Muscle of leg (tissue), 16 donors: ENCODE measurements at places on chromosomes 4 and X.

DNA sequence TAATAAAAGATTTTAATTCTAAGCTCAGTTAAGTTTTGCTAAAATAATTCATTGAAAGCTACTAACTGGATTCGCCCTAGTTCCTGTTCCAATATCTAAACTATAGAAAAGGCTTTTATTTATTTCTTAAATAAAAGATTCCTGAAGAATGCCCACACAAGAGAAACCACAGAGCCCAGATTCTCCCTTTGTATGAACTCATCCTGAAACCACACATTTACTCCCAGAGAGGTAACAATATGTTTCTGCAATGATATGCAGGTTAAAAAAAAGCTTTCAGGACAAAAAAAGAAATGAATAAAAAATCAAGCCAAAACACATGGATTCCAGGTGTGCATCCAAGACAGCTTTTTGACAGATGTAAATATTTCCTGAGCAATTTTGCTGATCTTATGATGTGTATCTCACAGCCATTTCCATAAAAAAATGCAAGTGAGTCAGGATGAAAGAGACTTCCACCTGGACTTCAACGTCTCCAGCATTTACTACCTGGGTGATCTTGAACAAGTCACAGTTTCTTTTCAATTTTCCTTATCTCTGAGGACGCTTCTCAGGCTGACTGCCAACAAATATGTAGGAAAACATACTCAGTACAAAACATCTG, 234.4 kb upstream of the FAT1 start:
- no peak overlapping the region for H3K4me3 ChIP-seq
- H3K27ac ChIP-seq = no peak overlapping the region
- no peaks in the 10 kb centered on the region for H3K36me3 ChIP-seq
- no peak for DNase-seq
- H3K27me3 ChIP-seq = no peaks in the 10 kb centered on the region
- peaks cover 6% of the 10 kb centered on the region for H3K4me1 ChIP-seq

DNA sequence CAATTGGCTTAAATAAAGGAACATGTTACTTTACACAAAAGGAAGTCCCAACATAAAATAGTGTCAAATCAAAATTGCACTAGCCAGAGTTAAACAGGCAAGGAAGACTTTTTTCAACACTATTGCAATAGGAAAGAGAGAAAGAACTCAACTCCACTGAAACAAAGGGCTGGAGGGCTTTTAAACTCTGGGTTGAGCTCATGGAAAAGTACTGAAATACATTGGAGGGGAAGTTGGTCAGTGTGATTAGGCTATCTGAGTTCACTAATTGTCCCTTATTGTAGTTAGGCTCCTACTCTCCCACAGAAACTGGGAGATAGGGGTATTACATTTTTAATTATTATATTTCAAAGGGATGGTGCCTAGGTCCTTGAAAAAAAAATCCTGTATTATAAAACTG, 491.2 kb upstream of the LCORL start:
- no peaks in the 10 kb centered on the region for H3K4me1 ChIP-seq
- H3K4me3 ChIP-seq = no peak overlapping the region
- H3K36me3 ChIP-seq = no peaks in the 10 kb centered on the region
- no peaks in the 10 kb centered on the region for H3K27me3 ChIP-seq
- peak; percentile 1 for DNase-seq
- no peak overlapping the region for H3K27ac ChIP-seq

DNA sequence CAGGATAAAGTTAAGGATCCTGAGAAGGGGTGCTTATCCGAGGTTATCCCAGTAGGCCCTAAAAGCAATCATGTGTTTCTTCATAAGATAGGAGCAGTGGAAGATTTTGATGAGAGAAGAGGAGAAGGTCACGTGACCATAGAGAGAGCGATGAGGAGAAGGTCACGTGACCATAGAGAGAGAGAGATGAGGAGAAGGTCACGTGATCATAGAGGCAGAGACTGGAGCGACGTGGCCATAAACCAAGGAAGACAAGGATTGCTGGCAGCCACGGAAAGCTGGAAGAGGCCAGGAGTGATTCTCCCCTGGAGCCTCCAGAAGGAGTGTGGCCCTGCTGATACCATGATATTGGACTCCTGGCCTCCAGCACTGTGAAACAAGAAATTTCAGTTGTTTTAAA, 38.4 kb upstream of the ZNF518B start:
- no peak overlapping the region for H3K4me3 ChIP-seq
- no peak for DNase-seq
- peaks cover 2% of the 10 kb centered on the region for H3K27me3 ChIP-seq
- H3K36me3 ChIP-seq = no peaks in the 10 kb centered on the region
- H3K4me1 ChIP-seq = no peaks in the 10 kb centered on the region

DNA sequence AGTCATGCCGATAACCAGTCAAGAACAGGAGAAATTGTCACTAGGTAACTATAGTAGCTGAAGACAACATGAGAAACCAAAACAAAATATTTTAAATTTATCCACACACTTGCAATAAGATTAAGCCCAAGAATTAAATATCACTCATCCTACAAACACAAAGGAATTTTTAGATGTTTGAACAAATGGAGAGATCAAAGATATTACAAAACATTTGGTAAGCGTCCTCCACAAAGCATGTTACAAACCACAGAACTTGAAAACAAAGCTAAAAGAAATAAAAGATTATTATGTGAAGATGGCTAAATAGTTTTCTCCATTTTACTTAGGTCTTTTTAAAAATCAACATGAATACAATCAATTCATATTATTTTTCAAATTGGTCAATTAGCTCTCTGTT, 631.9 kb upstream of the INTU start:
- H3K4me1 ChIP-seq = no peaks in the 10 kb centered on the region
- no peaks in the 10 kb centered on the region for H3K36me3 ChIP-seq
- no peak overlapping the region for H3K27ac ChIP-seq
- H3K4me3 ChIP-seq = no peak overlapping the region
- no peak for DNase-seq

DNA sequence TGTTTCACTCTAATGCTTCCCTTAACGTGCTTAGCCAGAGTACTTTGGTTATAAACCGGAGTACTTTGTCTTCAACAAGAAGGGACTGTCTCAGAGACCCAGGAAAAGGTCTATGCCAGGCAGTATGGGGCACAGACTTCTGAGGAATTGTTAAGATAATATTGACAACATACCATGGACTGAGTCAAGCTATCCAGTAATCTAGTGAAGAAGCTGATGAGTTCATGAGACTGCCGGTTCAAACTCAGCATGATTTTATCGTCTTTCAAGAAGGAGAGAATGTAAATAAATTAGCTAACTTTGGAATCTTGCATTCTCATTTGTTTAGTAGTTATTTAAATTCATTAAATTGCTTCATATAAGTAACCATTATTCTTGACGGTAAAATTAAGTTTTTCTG, 546.1 kb downstream of the PPP4R3C start:
- no peaks in the 10 kb centered on the region for H3K36me3 ChIP-seq
- no peaks in the 10 kb centered on the region for H3K4me1 ChIP-seq
- no peak for DNase-seq
- no peaks in the 10 kb centered on the region for H3K27me3 ChIP-seq
- H3K27ac ChIP-seq = no peak overlapping the region

DNA sequence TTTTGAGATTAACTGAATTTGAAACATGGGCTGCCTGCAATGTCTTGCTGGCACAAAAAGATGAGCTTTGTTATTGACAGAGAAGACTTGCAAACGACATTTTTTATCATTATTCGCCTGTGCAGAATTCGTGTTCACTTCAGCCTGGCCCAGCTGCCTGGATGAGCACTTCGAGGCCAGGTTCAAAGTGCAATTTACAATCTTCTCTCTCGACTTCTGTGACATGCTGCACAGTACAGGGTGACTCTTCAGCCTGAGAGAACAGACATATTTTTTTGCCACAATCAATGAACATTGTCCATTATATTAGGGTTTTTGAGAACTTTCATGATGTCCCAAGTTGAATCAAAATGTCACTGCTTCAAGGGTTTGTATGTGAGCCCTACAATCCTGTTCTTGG, 616.5 kb downstream of the SMARCA1 start:
- DNase-seq = no peak
- no peaks in the 10 kb centered on the region for H3K27me3 ChIP-seq
- H3K36me3 ChIP-seq = no peaks in the 10 kb centered on the region

DNA sequence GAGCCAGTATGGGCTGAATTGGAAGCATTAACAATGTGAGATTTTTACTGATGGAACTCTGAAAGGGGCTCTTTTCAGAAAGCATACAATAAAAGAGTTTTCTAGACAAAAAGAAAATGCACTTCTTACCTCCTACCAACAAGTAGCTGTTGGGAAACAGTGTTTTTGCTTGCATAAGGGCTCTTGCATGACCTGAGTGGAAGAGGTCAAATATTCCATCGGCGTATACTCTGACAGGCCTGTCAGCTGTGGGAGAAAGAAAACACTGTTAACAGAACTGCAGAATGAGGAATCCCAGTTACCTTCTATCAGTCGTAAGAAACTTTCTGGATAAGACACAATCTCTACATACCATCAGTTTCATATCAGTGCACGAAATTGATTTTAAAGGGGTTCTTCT, 39.5 kb downstream of the PCYT1B start:
- DNase-seq = no peak
- no peaks in the 10 kb centered on the region for H3K36me3 ChIP-seq
- H3K27ac ChIP-seq = no peak overlapping the region
- H3K27me3 ChIP-seq = peaks cover 16% of the 10 kb centered on the region
- no peak overlapping the region for H3K4me3 ChIP-seq
- H3K4me1 ChIP-seq = no peaks in the 10 kb centered on the region

DNA sequence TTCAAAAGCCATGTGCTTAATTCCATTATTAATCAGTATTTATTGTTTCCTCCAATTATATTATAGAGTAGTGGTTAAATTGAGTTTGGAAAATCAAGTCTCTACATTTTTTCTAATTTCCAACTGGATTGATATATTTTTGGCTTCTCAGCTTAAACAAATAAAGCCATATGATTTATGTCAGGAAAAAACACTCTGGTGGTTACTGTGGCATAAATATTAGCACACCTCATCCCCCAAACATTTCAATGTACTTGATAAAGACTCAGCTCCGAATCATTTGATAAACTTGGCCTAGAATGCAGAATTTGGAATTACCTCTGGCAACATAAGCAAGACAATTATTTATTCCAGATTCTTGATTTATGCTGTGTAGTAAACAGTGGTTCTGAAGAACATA, 2313.8 kb downstream of the ARAP2 start:
- H3K4me1 ChIP-seq = no peaks in the 10 kb centered on the region
- H3K27ac ChIP-seq = no peak overlapping the region
- no peaks in the 10 kb centered on the region for H3K27me3 ChIP-seq

DNA sequence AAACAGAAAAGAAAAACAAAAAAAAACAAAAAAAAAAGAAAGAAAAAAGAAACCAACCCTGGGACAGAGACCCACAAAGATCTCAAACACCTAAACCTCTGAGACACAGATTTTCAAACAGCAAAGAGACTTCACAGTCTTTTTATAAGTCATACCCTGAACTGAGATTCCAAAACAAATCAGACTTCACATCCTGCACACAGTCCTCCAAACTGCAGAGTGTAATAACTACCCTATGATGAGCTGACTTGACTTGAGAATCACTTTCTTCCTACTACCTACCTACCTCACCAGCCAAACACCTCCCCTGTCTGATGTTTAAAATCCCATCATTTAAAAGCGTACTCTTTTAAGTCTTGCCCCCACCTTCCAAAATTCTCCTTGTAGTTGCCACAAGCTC, 25.2 kb upstream of the GLOD5 start:
- peak overlapping the region; percentile 61 for H3K4me3 ChIP-seq
- DNase-seq = no peak
- peaks cover 3% of the 10 kb centered on the region for H3K27me3 ChIP-seq
- no peaks in the 10 kb centered on the region for H3K36me3 ChIP-seq

DNA sequence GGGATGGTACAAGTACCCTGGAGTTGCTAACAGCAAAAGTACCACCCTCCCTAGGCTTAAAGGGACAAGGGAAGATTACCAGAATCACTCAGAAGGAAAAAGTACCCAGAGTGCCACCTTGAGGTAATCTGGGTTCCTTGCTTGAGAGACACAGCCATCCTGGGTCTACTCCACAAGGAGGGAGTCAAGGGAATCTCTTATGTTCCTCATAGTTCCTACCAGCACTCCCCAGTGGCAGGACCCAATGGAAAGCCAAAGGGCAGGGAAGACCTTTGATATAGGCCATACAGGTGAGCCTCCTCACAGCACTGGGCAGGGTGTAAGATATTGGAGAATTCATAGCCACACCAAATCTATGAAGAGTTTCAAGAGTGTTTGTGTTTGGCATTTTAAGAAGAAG, 5.7 kb downstream of the IL2 start:
- no peak overlapping the region for H3K27ac ChIP-seq
- no peaks in the 10 kb centered on the region for H3K27me3 ChIP-seq
- H3K4me3 ChIP-seq = no peak overlapping the region
- no peaks in the 10 kb centered on the region for H3K4me1 ChIP-seq
- no peaks in the 10 kb centered on the region for H3K36me3 ChIP-seq
- DNase-seq = no peak

- no peaks in the 10 kb centered on the region for H3K36me3 ChIP-seq
- H3K27ac ChIP-seq = no peak overlapping the region
- H3K27me3 ChIP-seq = no peaks in the 10 kb centered on the region
Measured at GRCh38 chr4:152032722-152033131, 271.9 kb upstream of the GATB start.

GRCh38 chr4:88879991-88880390, 177.0 kb downstream of the FAM13A start:
- H3K36me3 ChIP-seq = no peaks in the 10 kb centered on the region
- H3K27me3 ChIP-seq = no peaks in the 10 kb centered on the region
- DNase-seq = peak; percentile 56
- peak overlapping the region; percentile 60 for H3K27ac ChIP-seq
- H3K4me1 ChIP-seq = peaks cover 10% of the 10 kb centered on the region

DNA sequence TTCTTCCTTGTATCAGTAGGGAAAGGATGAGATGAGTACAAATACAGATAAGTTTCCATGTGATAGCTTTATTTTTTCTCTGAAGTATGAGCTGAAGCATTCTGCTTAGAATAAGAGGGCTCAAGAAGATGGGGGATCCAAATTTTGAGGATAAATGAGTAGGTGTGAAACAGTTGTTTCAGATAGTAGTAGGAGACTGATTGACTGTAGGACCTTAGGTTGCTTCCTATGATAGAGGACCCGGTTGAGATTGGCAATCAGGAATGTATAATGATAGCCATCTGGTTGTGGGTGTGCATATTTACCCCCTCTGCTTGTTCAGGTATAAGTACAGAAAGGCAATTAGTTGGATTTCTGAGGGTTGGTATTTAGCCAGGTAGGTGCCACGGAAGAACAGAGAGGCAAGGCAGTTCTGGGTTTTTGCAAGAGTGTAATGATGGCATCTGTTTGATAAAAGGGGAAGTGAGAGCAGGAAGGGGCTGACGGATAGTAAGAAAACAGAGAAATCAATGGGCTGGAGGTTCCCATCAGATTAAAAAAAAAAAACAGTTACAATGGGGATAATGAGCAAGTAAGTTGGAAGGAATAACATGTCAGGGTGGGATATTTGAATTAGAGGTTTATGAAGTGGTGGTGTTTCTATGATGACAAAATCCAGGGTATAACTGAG, 13.7 kb downstream of the OCRL start:
- no peak for DNase-seq
- H3K27me3 ChIP-seq = peaks cover 9% of the 10 kb centered on the region
- no peak overlapping the region for H3K4me3 ChIP-seq
- no peak overlapping the region for H3K27ac ChIP-seq
- H3K4me1 ChIP-seq = no peaks in the 10 kb centered on the region

GRCh38 chrX:130084631-130085237, 25.6 kb downstream of the ELF4 start:
- peaks cover 38% of the 10 kb centered on the region for H3K4me1 ChIP-seq
- H3K36me3 ChIP-seq = peaks cover 5% of the 10 kb centered on the region
- peak overlapping the region; percentile 74 for H3K27ac ChIP-seq
- no peak overlapping the region for H3K4me3 ChIP-seq
